ENCODE measurements at places on chromosomes 3 and 15.

DNA sequence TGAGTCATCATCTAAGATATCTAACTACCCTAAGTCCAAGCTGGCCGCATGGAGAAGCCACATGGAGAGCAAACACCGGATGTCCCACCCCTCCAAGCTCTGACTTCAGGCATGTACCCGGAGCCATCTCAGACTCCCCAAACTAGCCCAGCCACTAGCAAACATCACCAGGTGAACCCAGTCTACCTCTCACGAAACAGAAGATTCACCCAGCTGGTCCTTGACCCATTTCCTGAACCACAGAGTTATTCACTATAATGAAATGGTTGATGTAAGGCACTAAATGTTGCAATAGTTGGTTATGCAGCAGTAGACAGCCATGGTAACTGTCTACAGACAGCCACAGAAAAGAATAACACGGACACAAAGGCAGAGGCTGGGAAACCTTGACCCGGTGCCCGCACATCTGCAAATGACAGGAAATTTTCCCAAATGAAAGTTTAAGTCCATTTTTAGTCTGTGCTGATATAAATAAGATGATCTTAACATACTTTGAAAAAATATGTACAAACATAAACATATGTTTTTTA, 265.5 kb upstream of the ATP10A start:
- DNase-seq: no peak

GRCh38 chr3:14691239-14691638, 16.3 kb downstream of the C3orf20 start:
- DNase-seq: no peak

DNA sequence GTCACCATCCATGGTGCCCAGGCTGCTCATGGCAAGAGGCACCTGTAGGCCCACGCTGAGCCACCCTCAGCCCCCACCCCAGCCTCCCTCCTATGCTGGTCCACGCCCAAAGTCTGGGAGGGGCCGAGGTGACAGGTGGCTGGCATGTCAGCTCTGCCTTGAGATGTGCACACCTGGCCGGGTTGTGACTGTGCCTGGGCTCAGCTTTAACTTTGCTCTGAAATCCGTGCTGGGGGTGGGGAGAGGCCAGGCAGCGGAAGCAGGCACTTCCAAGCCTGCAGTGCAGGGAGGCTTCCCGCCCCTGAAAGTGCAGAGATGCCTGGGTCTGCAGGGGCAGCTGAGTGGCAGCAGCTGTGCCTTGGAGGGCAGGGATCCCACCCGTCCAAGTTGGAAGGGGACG, 1124.8 kb downstream of the SI start:
- DNase-seq: no peak

- DNase-seq: no peak
Measured at GRCh38 chr3:108292905-108293328, 3.4 kb upstream of the HHLA2 start.

- DNase-seq: no peak
Measured at GRCh38 chr15:36484038-36484778, 95.2 kb upstream of the CDIN1 start.

DNA sequence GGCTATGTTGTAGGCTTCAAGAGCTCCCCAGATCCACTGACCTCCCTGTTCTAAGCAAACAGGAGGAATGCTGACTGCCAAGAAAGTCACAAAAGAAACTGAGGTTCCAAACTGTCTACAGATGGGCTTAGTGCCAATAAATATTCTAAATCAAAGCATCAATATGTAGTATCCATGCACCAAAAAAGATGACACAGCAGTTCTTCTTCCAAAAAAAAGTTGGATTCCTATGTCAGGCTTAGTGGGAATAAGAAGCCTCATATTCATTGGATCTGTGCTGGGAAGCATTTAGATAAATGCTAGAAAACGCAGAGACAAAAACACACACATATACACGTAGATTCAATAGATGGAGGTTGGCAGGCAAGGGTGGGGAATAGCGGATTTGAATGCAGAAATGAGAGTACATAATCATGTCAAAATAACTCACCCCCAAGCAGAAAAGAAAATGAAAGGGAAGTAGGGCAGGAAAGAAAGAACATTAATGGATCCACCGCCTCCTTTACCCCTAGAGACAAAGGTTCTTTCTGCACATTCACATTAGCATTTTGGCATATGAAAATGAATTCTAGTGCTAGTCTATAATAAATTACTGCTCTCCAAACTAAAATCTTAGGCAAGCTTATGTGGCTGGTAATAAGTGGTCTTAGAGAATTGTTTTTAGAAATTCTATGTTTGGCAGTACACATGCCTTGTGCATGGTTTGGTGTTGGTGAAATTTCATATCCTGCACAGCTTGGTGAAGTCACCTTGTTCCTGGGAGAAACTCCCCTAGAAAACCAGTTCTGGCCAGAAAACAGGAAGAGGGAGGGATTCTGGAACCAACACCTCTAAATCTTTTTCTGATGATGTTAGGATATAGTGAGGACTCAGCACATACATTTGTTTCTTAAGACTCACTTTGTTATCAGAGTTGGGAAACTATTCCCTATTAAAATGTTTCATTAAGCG, 283.4 kb downstream of the LSAMP start:
- DNase-seq: no peak

- DNase-seq: no peak
Measured at GRCh38 chr15:62124176-62124972, 40.7 kb downstream of the C2CD4B start.

- no peak for DNase-seq
Measured at GRCh38 chr15:51793521-51794305, 35.7 kb upstream of the TMOD3 start.

- no peak for DNase-seq
Measured at GRCh38 chr15:58666957-58667356, 82.5 kb downstream of the ADAM10 start.

DNA sequence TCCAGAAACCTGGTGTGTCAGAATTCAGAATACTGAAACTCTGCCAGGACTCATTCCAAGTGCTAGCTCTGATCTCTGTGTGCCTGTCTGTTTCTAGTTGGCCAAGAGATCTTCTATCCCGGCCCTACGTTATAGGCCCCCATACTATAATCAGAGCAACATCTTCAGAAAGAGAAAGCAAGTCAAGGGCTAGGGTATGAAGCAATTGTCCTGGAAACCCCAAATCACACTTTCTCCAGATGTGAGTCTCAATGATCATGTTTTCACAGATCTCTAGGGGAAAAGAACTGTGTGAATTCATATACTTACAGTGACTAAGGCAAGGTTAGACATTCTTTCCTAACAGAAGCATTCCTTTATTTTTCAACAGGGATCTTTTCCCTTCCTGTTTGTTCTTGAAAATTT, 309.7 kb downstream of the SLC9A9 start:
- DNase-seq: no peak

- peak; percentile 3 for DNase-seq
Measured at GRCh38 chr15:66765478-66766281, 63.6 kb downstream of the SMAD6 start.

DNA sequence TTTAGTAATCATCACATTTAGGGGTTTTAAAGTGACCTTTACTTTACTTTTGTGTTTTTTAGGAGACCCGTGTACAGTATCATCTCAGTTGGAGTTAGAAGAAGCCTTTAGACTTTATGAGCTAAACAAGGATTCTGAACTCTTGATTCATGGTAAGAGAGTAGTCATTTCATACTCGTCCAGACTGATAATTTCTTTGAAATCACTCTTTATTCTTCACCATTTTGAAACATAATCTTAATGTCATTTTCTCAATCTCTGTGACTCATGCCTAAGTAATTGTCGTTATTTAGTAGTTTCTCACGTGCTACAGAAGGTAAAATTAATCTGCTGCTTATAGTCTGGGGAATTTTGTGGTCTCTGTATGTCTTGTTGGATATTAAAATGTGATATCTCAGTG, 37.7 kb downstream of the PRKCI start:
- DNase-seq: no peak

GRCh38 chr15:81117581-81117980, 16.5 kb upstream of the CFAP161 start:
- no peak for DNase-seq

GRCh38 chr3:10305331-10305902, 12.7 kb upstream of the GHRL start:
- no peak for DNase-seq

GRCh38 chr3:72120806-72121778, 336.1 kb upstream of the PROK2 start:
- DNase-seq: no peak

- DNase-seq: no peak
Measured at GRCh38 chr15:42071717-42072116, 22.6 kb downstream of the PLA2G4D start.

GRCh38 chr3:177251755-177252154, 54.5 kb upstream of the TBL1XR1 start:
- DNase-seq: no peak

DNA sequence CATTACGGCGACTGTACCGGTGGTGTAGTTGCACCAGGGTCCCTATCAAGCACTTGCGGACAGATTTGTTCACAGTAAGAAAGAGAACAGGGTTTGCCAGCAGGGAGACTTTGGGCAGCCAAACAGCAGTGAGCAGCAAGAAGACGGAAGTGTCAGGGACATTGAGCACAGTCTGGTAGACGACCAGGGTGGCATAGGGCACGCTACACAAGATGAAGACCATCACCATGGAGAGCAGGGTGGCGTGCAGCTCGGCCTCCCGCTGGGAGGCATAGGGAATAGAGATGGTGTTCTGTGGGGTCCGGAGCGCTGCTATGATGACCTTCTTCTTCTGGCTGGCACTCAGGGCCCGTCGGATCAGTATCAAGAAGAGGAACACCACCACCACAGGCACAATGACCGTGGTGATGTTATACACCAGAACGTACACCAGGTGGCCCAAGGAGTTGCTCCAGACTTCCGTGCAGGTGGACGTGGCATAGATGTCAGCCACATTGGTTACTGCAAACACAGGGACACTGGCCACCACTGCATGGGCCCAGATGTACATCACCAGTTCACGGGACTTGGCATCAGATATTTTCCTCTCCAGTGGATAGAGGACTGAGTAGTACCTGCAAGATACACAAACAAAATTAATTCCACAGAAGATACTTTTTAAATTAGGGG, 19.1 kb upstream of the FSIP1 start:
- DNase-seq: no peak

- no peak for DNase-seq
Measured at GRCh38 chr3:150583028-150583427, 20.1 kb upstream of the SELENOT start.

DNA sequence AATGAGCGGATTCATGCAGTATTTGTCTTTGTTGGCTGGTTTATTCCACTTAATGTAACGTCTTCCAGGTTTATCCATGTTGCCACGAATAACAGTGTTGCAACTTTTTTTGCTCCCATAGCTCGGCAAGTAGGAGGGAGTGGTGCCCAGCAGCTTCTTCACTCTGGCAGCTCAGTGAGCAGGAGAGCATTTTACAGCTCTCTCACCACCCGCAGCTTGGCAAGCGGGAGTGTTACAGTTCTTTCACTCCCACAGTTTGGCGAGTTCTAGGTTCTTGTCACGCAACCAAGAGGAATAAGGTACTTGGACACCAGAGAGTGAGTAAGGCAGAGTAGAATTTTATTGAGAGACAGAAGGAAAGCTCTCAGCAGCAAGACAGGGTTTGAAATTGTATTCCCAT, 935.2 kb downstream of the TBL1XR1 start:
- no peak for DNase-seq

- DNase-seq: no peak
Measured at GRCh38 chr15:27831384-27832236, 267.5 kb downstream of the OCA2 start.

DNA sequence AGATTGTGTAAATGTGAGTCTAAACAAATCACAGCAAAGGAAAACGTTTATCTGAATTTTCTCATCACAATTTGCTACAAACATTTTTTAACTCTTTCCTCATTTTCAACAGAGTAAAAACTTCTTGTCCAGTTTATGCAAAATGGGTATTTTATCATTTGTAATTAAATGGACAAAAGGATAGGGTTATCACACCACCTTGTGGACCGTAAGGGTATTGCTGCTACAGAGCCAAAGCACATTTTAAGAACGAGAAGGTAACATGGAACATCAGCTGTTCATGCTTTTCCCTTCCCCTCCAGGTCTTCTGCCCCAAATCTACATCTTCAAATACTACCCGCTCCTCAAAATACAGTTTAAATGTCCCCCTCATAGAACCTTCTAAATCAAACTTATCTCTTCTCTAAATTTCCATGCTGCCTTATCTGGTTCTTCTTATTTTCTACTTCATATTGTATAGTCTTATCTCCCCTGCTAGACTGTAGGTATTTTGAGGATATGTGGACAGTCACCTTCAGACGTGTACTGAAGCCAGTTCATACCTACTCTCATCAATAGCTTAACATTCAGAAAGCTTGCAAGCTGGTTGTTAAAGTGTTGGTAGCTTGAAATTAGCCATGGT, 12.8 kb upstream of the SETMAR start:
- DNase-seq: peak; percentile 37

GRCh38 chr3:94272016-94272415, 209.2 kb downstream of the NSUN3 start:
- DNase-seq: no peak

- DNase-seq: no peak
Measured at GRCh38 chr3:179513862-179514261, 48.9 kb upstream of the ACTL6A start.

DNA sequence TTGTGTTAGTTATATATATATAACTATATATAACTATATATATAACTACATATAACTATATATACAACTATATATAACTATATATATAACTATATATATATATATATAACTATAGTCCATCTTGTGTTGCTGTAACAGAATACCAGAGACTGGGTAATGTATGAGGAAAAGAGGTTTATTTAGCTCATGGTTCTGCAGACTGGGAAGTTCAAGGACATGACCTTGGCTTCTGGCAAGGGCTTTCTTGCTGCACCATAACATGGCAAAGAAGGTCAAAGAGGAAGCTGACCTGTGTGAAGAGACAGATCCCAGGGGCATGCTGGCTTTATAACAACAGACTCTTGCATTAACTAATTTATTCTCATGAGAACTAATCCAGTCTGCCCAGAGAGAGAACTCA, 27.6 kb downstream of the KBTBD12 start:
- DNase-seq: no peak

DNA sequence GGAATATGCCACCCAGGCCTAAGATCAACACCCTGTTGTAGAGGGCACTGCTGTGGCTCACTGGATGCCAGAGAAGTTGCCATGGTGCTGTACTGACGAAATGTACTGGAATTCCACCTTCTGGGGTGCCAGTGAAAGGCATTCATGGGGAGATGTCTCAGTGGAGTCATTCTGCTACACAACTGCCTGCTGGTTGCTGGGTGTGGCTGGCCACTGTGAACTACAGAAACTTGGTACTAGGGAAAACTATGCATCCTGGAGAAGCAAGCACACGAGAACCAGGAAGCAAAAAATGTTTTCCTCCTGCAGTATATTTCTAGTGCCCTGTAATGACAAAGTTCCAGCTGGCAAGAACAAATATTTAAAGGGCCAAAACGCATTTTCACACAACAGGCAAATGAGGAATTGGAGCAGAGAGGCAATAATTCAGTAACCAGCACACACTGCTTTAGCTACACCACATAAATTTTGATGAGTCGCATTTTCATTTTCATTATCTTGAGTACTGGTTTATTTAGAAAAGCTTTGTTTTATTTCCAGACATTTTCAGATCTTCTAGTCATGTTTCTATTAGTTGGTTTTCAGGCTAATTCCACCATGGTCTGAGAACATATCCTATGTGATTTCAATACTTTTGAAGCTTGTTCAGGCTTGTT, 18.3 kb upstream of the RFX7 start:
- no peak for DNase-seq

GRCh38 chr3:34065901-34066300, 267.5 kb downstream of the PDCD6IP start:
- DNase-seq: no peak
